ENCODE measurements at places on chromosomes 4 and X. TPM values are rescaled to one million over a fixed set of nuclear protein-coding genes. Genes with fewer than 3 reads are reported as not detected.

GRCh38 chr4:55186700-55187099, 61.3 kb upstream of the KDR start:
- H3K36me3 ChIP-seq, result no peaks in the 10 kb centered on the region
- H3K4me1 ChIP-seq, result peaks cover 28% of the 10 kb centered on the region
- H3K27me3 ChIP-seq, result no peaks in the 10 kb centered on the region
- H3K4me3 ChIP-seq, result peak overlapping the region; percentile 17

GRCh38 chr4:167216783-167217182, 17.5 kb downstream of the SPOCK3 start:
- H3K36me3 ChIP-seq, result no peaks in the 10 kb centered on the region
- no peaks in the 10 kb centered on the region for H3K4me1 ChIP-seq
- no peak overlapping the region for H3K27ac ChIP-seq
- no peak overlapping the region for H3K4me3 ChIP-seq
- DNase-seq, result no peak

The CPEB2 gene
- 1.3 TPM for total RNA-seq

The FABP2 gene
- not detected for total RNA-seq

The PCDH7 gene
- 7.9 TPM for total RNA-seq

Measured in neural progenitor cell (in vitro differentiated cells).